ENCODE measurements at places on chromosomes 1 and 21. TPM values are rescaled to one million over a fixed set of nuclear protein-coding genes. Genes with fewer than 3 reads are reported as not detected.

The SPRR2A gene
- total RNA-seq = not detected

The SUMO3 gene
- total RNA-seq = 98.9 TPM

The ATAD3B gene
- 47.5 TPM for total RNA-seq

The SYNC gene
- 63.1 TPM for total RNA-seq

The BCAR3 gene
- total RNA-seq = 70.5 TPM

The LCE6A gene
- not detected for total RNA-seq

The OPTC gene
- not detected for total RNA-seq

The GJA9 gene
- not detected for total RNA-seq

The VHLL gene
- total RNA-seq = not detected

The NTNG1 gene
- 3.4 TPM for total RNA-seq

The TEDDM1 gene
- not detected for total RNA-seq

The IFNLR1 gene
- 1.3 TPM for total RNA-seq

The PLD5 gene
- total RNA-seq = not detected

The EDARADD gene
- 6.0 TPM for total RNA-seq

The PLPP3 gene
- total RNA-seq = 2.8 TPM

The HRNR gene
- total RNA-seq = not detected

The AIM2 gene
- total RNA-seq = 3.9 TPM

The THEM4 gene
- 31.0 TPM for total RNA-seq

The PALMD gene
- total RNA-seq = 2.7 TPM

The OR2L13 gene
- not detected for total RNA-seq

The INKA2 gene
- total RNA-seq = 0.91 TPM

The OR2T11 gene
- not detected for total RNA-seq

The BARHL2 gene
- total RNA-seq = not detected

The FAM151A gene
- total RNA-seq = not detected

The OR6N1 gene
- not detected for total RNA-seq

The PTGER3 gene
- 0.03 TPM for total RNA-seq

The TMEM61 gene
- total RNA-seq = not detected

The WLS gene
- total RNA-seq = 51.8 TPM

The KLHDC9 gene
- total RNA-seq = not detected

The TSEN15 gene
- 88.7 TPM for total RNA-seq

Measured in Daoy (cell line).